ENCODE measurements at places on chromosomes 11 and 22.

DNA sequence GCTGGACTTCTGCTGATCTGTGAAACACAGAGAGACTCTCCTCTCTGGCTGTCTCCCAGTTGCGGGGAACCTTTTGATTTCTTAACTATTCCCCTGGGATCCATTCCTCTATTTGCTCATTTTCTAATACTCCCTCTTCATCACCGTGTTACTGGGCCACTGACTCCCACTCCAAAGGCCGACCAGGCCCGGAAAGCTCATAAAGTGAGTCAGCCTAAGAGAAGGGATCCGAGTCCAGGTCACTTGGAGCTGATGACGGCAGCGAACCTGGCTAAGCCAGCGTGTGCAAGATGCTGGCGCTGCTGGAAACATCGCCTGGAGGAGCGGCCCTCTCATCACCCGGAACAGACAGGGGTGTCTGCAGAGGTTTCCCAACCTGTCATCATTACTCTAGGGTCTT, 112.8 kb downstream of the FBXO7 start:
- no peak for DNase-seq

DNA sequence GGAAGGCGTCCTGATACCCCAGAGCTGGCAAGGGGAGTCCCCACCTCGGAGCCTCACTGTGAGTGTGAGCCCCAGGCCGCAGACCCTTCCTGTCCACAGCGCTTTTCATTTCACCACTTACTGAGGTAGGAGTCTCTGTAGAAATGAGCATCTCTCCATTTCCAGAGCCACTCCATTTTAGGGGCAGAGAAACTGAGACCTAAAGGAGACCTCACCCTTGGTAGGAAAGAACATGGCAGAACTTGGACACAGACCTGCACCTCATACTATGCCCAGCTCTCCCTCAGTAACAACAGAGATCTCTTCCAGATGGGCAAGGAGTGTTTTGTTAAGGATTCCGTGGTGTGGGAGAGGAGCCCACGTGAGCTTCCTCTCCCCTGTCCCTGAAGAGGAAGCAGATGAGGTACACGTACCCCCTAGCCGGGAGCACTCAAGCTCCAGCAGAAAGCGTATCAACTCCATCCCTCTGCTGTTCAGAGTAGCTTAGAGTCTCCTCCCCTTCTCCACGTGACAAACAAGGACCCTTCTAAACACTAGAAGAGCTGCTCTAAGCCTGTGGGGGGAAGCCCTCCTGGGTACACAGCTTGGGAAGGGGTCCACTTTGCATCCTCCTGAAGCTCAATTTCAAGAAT, 532 bp upstream of the VSIG2 start:
- no peak for DNase-seq

DNA sequence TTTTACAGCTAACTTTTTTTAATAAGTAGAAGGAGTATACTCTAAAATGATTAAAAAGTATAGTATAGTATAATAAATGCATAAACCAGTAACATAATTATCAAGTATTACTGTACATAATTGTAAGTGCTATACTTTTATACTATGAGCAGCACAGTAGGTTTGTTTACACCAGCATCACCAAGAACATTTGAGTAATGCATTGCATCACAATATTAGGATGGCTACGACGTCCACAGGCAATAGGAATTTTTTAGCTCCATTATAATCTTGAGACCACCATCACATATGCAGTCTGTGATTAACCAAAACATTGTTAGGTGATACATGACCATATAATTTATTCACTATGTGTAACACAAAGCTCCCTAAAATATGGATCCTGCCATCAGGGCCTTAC, 20.4 kb downstream of the RNF141 start:
- DNase-seq, result no peak

- peak; percentile 55 for DNase-seq
These were observed 28.2 kb downstream of the KCTD17 start for GRCh38 chr22:37079668-37080171.

GRCh38 chr11:22903782-22904181, 43.5 kb upstream of the CCDC179 start:
- no peak for DNase-seq

- DNase-seq, result no peak
These were observed 14.3 kb downstream of the MUC5B start for GRCh38 chr11:1237128-1237580.

- no peak for DNase-seq
These were observed 81.5 kb upstream of the TP53AIP1 start for GRCh38 chr11:129023968-129024676.

DNA sequence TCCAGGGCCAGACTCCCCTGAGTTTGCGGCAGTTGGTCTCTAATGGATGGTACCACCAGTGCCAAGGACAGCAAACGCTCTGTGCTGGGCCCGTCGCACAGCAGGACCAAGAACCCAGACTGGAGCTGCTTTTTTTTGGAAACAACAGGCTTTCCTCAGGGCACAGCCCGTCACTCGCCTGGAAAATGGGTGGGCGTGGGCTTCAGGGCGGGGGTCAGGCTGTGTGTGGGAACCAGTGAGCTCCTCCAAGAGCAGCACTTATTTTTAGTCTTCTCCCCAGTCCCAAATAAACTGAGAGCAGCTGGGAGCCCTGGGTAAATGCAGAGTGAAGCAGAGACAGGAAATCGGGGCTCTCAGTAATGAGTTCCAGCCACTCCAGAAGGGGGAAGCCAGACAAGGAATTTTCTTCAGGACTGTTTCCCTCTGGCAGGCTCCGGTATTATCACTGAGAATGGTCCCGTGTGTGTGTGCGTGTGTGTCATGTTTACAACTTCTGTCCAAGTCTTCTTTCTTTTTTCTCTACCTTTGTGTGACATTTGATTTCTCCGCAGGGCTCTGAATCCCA, 63.0 kb downstream of the PPFIBP2 start:
- DNase-seq, result no peak

DNA sequence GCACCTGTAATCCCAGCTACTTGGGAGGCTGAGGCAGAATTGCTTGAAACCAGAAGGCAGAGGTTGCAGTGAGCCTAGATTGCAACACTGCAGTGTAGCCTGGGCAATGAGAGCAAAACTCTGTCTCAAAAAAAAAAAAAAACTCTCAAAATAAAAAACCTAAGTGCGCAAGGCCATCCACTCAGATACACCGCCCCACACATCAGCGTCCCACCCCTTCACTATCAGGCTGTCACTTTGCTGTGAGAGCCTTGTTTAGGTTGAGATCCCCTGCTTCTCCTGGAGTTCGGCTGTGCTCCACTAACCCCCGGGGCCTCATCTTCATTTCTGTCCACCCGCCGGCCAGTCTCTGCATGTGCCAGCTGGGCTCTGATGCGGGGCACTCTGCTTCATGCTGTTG, 12.1 kb downstream of the SLC25A1 start:
- DNase-seq, result no peak

- DNase-seq, result no peak
These were observed 121.5 kb downstream of the MAML2 start for GRCh38 chr11:96221244-96222070.

GRCh38 chr11:30159546-30159945, 71.3 kb upstream of the FSHB start:
- DNase-seq, result no peak

- no peak for DNase-seq
These were observed 8.9 kb downstream of the IMMP1L start for GRCh38 chr11:31500560-31500959.

DNA sequence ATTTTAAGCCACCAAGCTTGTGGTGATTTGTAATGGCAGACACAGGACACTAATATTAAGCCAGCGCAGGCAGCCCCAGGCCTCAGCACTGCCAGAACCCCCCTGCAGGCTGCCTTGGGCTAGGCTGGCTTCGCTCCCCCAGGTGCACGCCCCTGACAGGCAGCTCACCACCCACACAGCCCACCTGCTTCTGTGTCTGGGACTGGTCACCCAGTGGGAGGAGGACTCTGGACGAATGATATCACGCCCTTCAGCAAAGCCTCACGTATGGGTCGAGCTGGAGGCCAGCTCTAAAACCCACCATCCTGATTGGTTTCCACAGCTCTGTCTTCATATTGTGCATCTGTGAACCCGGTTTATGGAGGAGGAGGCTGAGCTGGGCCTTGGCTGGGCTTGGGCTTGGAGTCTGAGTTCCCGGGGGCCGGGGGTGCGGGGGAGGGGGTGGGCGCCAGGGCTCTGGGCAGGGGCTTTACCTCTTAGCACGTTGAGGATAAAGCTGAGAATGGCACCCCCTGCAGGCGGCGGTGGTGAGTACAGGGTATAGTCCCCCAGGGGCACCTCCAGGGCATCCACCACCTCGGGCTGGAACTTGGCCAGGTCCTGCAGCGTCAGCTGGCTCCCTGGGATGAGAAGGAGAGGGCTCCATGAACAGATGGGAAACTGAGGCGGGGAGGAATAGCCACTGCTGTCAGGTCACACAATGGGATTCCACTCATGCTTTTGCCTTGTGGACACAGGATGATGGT, 13.8 kb downstream of the GGT5 start:
- peak; percentile 69 for DNase-seq

GRCh38 chr11:212150-213100, 4.9 kb downstream of the RIC8A start:
- no peak for DNase-seq

DNA sequence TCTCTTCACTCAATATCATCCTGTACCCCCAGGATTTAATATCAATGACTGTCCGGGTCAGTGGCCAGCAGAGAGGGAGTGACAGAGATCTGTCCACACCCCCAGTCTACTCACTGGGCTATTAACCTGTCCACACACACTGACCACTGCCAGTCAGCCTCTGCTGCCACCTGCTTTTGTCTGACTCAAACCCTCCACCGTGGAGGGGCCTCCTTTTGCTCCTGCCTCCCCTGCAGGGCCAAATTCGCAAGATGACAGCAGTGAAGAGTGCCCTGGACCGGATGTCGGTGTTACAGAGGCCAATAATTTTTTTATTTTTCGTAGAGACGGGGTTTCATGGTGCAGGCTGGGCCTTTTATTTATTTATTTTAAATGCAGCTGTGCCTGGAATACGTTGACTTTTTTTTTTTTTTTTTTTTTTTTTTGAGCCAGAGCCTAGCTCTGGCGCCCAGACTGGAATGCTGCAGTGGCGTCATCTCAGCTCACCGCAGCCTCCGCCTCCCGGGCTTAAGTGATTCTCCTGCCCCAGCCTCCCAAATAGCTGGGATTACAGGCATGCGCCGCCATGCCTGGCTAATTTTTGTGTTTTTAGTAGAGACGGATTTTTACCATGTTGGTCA, 5.1 kb downstream of the PDXP start:
- DNase-seq, result no peak

DNA sequence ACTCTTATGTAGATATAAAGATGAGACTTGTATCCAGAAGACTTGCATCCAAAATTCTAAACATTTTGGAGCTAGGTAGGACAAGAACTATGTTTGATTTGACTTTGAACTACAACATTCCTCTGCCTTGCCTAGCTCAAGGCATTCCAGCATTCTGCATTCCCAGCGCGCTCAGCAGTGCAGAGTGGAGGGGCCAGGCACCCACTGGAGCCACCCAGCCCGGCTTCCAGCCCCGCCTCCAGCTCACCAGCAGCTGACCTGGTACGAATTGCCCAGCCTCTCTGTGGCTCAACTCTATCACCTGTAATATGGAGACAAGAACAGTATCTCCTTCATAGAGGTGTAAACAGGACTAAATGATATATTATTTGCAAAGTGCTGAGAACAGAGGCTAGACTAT, 28.8 kb downstream of the PRDM10 start:
- no peak for DNase-seq

DNA sequence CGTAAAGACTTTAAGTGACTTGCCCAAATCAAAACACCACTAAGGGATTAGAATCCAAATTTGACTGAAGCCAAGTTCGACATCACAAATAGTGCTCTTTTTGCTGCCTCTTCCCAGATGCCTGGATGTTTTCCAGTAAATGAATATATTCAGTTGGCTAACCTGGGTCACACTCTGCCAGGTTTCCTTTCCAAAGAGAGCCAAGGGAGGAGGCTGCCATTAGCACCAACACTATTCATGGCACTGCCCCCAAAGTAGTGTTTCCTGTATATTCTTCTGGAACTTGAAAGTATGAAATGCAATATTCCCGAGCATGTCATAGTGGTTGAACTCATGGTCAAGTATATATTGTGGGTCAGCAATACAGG, 219.3 kb upstream of the UBASH3B start:
- no peak for DNase-seq

DNA sequence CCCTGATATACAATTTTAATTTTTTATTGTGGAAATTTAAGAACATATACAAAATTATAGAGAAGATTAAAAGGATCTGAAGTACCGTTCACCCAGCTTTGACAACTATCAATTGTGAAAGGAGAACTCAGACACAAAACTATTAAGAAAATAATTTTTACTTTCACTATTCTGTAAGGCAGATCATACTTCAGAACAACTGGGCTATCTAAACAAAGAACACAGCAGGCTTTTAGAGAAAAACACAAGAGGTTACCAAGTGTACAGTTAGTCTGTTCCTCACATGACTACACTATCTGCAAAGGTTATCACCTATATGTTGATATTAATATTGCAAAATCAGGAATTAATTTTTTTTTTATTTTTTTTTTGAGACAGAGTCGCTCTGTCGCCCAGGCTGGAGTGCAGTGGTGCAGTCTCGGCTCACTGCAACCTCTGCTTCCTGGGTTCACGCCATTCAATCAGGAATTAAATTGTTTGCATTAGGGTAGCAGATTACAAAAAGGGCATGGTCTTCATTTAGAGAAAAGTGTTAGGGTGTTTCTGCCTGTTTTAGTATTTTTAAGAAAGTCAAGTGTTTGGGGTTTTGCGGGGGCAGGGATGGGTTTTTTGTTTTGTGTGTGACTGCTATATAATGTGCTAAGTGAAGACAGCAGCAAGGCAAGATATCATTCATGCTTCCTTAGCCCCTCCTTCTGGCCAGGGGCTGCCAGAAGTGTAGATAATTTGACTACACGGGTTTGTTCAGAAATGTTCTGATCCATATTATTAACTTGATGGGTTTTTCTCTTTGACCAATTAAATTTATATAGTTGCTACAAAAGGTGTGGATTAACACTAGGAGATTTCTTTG, 27.6 kb upstream of the SIK2 start:
- no peak for DNase-seq

GRCh38 chr22:22590136-22590891, 31.2 kb upstream of the PRAME start:
- DNase-seq, result no peak

DNA sequence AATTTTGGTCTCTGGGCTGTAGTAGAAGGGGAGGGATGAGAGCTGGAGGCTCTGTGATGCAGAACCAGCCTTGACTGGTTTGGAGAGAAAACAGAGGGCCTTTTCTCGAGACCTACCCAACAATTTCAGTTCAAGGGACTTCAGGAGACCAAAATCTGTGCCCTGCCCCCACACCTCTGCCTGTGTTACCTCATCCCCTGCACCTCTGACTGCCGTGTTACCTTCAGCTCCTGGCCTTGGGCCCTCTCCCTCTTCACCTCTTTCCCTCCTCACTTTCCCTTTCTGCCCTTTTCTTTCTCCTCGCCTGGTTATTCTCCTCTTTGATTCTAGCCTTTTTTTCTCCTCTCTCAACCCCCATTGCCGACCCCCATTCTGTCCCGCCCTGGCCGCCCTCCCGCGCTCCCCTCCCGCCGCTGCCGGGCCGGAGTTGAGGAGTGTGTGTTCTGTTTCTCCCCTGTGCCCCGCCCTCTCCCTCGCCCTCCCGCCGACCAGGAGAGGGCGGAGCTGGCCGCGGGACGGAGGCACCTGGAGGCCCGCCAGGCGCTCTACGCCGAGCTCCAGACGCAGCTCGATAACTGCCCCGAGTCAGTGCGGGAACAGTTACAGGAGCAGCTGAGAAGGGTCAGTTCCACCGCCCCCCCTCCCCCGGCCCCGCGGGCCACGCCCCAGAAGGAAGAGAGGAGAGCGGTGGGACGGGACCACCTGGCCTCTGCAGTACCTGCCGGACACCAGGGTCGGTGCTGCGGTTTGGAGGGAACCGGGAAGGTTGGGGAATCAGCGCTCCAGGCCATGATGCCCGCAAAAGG, 27.2 kb downstream of the PHLDB1 start:
- DNase-seq, result no peak

Measured in stimulated activated CD4-positive, alpha-beta T cell treated with anti-CD3 and anti-CD28 coated beads, Interleukin-4, amount 100 ng/mL, for 1 hour (primary cell).